Left ventricle myocardium inferior (tissue), 1 donor: ENCODE measurements at places on chromosomes 1 and 21. TPM values are rescaled to one million over a fixed set of nuclear protein-coding genes. Genes with fewer than 3 reads are reported as not detected.
A peak's percentile ranks its signal among the peaks of the same experiment; 100 is the strongest.

APP gene
- 332 TPM for total RNA-seq

AUNIP gene
- not detected for total RNA-seq

GRCh38 chr1:36743286-36744005, 260.7 kb upstream of the CSF3R start:
- no peak for DNase-seq

- no peak for DNase-seq
Measured at GRCh38 chr1:37174341-37174740, 140.0 kb upstream of the GRIK3 start.

GRCh38 chr1:203367057-203367456, 16.1 kb upstream of the FMOD start:
- no peak for DNase-seq

LDLRAD2 gene
- not detected for total RNA-seq

GRCh38 chr21:36656138-36656537, 42.8 kb upstream of the SIM2 start:
- no peak for DNase-seq

DNA sequence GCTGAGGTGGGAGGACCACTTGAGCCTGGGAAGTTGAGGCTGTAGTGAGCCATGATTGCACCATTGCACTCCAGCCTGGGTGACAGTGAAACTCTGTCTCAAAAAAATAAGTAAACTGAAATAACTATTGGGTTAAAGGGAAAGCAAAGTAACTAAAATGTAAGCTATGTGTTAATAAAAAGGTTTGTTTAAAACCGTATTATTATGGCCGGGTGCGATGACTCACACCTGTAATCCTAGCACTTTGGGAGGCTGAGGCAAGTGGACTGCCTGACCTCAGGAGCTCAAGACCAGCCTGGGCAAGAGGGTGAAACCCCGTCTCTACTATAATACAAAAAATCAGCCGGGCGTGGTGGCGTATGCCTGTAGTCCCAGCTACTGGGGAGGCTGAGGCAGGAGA, 27.0 kb downstream of the NVL start:
- DNase-seq, result no peak

- DNase-seq, result no peak
Measured at GRCh38 chr1:111274653-111275052, 16.0 kb upstream of the CHIA start.

GRCh38 chr1:8163039-8163438, 136.9 kb upstream of the ERRFI1 start:
- no peak for DNase-seq

BSND gene
- not detected for total RNA-seq

DNA sequence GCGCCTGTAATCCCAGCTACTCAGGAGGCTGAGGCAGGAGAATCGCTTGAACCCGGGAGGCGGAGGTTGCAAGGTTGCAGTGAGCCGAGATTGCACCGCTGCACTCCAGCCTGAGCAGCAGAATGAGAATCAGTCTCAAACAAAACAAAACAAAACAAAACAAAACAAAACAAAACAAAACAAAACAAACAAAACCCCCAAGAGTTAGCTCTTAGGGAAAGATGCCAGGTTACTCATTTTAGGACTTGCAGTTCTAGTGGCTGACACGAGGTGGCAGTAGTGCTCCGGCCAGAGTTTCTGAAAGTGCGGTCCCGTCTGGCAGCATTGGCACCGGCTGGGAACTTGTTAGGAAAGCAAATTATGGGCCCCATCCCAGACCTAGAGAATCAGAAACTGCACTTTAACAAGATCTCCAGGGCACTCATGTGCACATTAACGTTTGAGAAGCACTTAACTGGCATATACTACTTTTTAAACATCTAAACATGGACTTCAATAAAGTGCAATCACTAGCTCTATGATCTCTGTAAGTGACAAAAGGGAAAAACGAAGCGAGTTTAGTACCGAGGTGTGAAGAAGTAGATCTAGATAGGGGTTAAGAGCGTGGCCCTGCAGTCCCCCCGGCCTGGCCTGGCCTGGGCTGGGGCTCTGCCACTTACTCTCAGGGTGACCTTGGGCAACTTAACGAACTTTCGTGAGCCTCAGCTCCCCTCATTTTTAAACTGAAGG, 41.9 kb upstream of the TNFRSF1B start:
- DNase-seq, result peak; percentile 73

GRCh38 chr1:112508278-112509004, at the start of gene WNT2B:
TSS of gene WNT2B (plus strand) at chr1:112508965. CDS start at chr1:112509263, 298 bp downstream.
- no peak for DNase-seq

DENND2D gene
- 1.8 TPM for total RNA-seq

- no peak for DNase-seq
Measured at GRCh38 chr1:67359592-67359991, 51.9 kb downstream of the IL12RB2 start.

CELA3B gene
- not detected for total RNA-seq

DNA sequence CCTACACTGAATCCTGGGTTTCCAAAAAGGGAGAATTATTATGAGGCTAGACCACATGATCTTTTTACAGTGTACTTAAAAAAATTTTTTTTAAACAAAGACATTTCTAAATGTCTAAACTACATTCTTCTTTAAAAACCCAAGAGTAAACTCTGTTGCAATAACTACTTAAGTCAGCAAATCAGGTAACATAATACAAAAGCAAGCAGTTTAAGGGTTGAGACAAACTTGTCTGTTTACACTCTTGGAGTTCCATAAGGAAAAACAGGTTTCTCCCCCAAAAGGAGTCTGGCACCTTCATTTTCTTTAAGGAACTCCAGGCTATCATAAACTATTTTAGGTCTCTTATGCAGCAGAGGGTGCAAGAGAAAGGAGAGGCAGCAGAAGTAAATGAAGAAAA, 12.5 kb upstream of the ANKRD45 start:
- DNase-seq, result no peak

GPR25 gene
- total RNA-seq, result not detected

MAP10 gene
- 3.2 TPM for total RNA-seq

- DNase-seq, result no peak
Measured at GRCh38 chr1:2101531-2101930, 51.3 kb downstream of the PRKCZ start.

KRTAP7-1 gene
- not detected for total RNA-seq

DNA sequence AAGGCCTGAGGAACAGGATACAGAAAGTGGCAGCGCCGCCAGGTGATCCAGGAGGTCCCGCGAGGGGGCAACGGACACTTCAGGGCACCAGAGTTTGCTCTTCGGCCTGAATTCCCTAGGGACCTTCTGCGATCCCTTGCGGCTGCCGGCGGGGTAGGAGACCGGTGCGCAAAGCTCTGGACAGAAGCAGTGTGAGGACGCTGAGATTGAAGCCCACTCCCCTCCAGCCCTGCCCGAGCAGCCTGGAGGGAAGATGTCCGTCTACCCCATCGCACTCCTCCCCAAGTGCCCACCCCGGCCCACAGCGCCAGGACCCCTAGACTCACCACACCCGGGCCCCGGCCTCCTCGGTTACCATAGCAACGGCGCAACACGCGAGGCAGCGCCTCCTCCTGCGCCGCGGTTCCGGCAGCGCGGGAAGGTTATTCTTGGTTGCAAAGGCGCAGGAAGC, at the start of gene ANKRD45:
Gene ANKRD45, minus strand, starts transcription at position 361 of the 451 bp plus-strand sequence. CDS start 10,433 bp downstream, outside the sequence.
- peak; percentile 22 for DNase-seq
